ENCODE measurements at places on chromosomes 11 and 22. TPM values are rescaled to one million over a fixed set of nuclear protein-coding genes. Genes with fewer than 3 reads are reported as not detected.

DNA sequence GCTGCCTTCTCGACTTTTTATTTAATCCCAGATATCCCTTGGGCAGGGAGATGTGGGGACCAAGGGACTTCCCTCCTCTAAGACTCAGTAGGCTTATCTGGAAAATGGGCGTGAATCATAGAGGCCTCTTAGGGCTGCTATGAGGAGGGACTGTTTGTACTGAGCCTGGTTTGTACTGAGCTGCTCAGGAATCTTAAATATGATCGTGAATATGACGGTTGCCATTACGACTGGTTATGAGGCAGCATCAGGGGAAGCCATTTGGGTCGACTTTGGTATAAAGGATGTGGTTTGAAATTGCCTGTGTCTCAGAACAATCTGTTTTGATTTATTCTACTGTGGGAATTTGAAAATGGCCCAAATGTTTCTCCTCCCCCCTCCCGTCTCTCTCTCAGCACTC lies 20.6 kb downstream of the TSPAN18 start:
- no peak for DNase-seq

GRM5 gene
- total RNA-seq: 9.2 TPM

DNA sequence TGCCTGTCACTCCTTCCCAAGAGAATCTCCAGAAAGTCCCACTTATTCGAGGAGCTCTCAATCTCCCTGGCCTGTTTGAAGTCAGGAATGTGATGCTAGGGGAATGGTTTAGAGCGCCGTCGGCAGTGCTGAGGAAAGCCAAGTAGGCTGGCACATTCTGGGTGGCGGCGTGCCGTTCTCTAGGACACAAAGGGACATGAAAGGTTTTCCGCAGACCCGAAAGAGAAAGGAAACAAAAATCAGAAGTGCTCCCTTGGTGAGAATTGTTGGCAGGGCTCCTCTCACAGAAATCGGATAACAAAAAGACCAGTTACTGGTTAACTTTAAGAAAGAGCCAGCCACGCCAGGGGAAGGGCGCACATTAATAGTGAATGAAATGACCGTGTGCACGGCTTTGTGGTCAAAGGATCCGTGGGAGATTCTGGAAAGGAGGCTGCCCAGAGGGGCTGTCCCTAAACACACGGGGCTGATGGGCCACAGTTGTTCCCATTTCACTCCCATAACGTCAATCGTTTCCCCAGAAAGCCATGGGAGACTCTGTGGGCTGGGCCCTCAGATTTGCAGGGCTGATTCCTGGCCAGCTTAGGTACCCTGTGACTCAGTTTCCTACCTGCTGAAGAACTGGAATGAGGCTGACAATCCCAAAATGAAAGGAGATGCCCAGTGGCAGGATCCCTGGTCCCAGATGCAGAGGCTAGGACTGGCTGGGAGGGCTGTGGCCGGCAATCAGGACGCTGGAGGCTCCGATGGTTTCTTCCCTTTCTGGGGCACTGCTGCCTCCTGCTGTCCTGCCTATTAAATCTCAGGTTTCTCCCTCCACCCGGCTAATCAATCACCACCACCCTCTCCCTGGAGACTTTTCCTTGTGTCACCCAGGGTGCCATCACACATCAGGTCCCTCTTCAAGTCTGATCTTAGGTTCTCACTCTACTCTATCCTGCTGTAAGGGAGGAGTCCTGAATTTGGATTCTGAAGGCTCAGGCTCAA lies 82.3 kb downstream of the RCN1 start:
- DNase-seq: peak; percentile 76

TENM4 gene
- not detected for total RNA-seq

OR56A3 gene
- not detected for total RNA-seq

DNA sequence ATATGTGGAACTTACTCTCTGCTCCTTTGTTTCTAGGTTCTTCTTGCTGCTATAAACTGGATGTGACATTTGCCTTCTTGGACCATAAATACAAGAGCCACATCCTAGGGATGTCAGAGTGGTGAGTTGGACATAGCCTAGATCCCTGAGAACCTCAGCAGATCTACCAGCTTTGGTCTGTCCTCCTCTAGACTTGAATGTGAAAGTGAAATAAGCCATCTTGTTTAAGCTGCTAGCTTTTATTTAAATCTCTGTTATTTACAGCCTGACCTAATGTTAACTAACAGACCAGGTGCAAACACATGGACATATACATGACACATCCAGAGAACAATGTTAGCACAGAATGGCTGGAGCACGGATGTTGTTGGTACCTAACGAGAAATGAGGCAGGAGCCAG lies 36.0 kb downstream of the SLN start:
- DNase-seq: no peak

DNA sequence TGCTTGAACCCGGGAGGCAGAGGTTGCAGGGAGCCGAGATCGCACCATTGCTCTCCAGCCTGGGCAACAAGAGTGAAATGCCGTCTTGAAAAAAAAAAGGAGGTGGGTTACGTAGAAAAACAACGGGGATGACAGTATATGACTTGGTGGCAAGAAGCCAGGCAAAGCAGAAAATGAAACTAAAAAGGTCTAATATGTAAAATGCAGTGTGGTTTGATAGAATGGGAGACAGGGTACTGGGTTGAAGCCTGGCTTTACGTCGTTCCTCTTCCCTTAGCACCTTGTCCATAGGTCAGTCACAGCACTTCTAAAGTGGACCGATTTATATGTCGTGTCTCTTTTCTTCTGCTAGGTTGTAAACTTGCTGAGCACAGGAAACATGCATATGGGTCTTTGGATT lies 274.9 kb upstream of the ZC3H12C start:
- DNase-seq: no peak

- DNase-seq: no peak
Observed at GRCh38 chr22:16815073-16815472, 10.1 kb downstream of the XKR3 start.

DNA sequence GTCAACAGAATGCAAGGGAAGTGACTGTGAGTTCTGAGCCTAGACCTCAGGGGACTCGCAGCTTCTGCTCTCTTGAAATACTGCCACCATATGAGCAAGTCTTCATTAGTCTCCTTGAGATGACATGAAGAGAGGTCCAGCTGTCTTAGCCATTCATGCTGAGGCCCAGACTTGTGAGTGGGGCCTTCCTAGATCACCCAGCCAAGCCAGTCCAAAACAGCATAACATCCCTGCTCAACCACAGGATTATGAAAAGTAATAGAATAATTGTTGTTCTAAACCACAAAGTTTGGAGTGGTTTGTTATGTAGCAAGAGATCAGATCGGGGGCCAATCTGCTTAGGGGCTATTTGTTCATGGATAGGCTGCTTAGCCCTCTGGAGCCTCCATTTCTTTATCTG lies 54.9 kb upstream of the HTATIP2 start:
- DNase-seq: no peak

GRCh38 chr11:126422446-126422845 lies 67.0 kb downstream of the ST3GAL4 start:
- DNase-seq: no peak

DNA sequence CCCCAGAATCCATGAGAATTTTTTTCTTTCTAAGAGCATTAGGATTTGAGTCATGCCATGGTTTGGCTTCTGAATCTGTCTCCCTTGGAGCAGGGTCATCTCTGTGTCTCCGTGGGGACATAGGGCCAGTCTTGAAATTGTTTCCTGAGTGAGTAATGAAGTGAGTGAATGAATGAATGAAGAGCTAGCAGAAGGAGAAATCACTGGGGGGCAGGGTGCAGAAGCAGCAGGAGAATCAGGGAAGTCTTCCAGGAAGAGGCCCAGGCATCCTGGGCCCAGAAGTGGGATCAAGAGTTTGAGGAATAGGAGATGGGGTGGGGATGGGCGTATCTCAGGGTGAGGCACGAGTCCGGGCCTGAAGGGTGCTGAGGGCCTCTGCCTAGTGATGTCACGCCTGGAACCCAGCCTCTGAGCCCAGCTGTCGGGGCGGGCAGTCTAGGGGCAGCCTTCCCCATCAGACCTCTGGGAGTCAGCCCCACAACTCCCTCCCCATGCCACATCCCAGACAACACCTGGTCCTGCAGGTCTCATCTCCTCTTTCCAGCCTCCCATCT lies 12.5 kb upstream of the MGAT3 start:
- no peak for DNase-seq

Data from Calu3 (cell line).